ENCODE measurements at places on chromosomes 4 and X.

DNA sequence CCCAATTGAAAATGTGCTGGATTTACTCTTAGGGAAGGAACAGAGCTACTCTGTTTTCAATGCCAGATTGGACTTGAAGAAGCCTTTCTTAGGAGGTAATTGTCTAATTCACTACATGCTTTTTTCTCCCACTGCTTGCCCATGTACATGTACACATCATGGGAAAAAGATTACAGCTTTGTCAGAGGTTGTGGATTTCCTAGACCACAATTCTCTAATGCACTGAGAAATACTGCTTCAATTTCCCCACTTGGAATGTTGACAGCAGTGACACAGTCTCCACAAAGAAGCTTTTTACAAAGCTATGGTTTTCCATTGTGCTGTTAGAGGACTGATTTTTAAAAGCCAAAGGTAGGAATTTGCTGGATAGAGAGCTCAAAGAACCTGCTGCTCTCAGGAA is 19.5 kb downstream of the ZAR1 start:
- DNase-seq: no peak

- no peak for DNase-seq
These were observed 52.1 kb downstream of the VSIG4 start for GRCh38 chrX:65987811-65988210.

DNA sequence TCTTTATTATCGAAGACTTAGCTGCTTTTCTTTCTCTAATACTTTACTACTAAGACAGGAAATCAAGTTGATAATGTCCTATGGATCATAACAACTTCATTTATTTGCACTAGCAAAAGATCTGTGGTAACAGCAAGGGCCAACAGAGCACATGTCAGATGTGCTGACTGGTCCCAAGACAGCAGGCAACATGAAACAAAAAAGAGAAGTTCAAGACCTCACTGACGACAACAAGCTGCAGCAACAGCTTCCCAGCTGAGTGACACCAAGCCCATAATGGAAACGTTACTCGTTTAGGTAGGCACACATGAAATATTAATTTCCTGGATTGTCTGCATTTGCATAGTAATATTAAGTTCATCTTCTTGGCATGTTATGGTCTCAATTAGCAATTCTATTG is 126.9 kb downstream of the UNC5C start:
- no peak for DNase-seq

DNA sequence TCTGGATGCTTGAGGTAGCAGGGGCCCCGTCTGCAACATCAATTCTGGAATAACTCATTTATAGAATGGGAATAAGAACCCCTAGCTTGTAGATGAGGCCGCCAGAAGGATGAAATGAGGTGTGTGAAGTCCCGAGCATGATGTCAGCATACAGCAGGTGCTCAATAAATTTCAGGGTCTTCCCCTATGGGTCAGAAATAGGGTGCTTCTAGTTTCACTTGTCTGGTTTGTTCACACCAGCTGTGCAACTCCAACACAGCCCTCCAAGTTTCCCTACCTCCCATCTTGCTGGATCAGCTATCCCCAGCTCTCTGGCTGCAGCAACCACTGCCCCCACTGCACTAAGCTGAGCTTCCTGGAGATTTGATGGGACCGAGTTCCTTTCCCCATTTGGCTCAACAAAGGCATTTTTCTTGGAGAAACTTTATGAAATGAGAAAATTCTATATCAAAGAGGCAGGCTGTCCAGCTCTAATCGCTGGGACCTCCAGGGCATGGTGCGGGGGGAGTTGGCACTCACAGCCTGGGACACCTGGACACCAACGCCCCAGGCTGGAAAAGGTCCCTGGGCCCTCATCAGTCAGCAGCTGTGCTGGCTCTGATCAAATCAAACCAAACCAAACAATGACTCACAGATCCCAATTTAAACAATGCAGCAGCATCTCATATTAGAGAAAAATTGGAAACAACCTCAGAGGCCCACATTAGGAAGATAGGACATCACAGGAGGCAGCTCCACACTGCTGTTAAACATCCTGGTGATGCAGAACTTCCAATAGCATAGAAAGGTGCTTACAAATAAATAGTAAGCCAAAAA is 13.3 kb downstream of the SLC2A9 start:
- peak; percentile 57 for DNase-seq

DNA sequence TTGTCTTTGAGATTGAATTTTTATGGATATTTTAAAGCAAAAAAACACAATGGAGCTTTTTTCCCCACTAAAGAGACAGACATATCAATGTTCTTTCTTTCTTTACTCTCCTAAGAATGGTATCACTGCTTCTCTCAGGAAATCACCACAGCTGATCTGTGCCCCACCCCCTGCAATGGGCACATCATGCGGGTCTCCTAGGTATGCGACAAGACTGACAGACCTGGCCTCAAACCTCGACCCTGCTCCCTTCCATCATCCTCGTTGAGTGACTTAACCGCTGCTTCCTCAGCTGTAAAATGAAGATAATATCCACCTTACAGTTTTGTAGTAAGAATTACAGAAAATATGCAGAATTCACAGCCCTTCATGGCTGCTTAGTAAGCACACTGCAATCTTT is 58.3 kb downstream of the LEF1 start:
- no peak for DNase-seq

- no peak for DNase-seq
These were observed 435.2 kb upstream of the CTSO start for GRCh38 chr4:156388826-156389225.

GRCh38 chrX:110118530-110118929 is 115.6 kb downstream of the TMEM164 start:
- DNase-seq: no peak

- DNase-seq: no peak
These were observed 62.7 kb downstream of the LDB2 start for GRCh38 chr4:16835597-16836247.

- DNase-seq: peak; percentile 40
These were observed 155.5 kb downstream of the PDGFRA start for GRCh38 chr4:54384563-54384962.

- no peak for DNase-seq
These were observed 24.1 kb upstream of the OCIAD2 start for GRCh38 chr4:48930654-48931053.

- no peak for DNase-seq
These were observed 1014.8 kb downstream of the PCDH7 start for GRCh38 chr4:31735004-31735403.

- no peak for DNase-seq
These were observed 918 bp downstream of the IGSF1 start for GRCh38 chrX:131288188-131288587.

DNA sequence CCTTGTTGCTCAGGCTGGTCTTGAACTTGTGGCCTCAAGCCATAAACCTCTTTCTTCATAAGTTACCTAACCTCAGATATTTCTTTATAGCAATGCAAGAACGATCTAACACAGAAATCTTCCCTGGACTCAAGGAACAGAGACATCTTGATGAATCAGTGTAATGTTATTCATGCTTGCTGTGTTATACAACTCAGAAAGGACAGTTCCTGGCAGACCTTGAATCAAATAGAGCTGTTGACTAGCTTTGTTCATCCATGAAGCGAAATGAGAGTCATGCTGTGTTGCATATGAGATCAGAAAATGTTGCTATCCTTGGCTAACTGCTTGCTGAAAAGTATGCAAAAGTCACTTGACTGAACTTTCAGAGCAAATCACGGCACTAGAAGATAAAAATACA is 72.6 kb upstream of the ARHGAP24 start:
- DNase-seq: peak; percentile 97

DNA sequence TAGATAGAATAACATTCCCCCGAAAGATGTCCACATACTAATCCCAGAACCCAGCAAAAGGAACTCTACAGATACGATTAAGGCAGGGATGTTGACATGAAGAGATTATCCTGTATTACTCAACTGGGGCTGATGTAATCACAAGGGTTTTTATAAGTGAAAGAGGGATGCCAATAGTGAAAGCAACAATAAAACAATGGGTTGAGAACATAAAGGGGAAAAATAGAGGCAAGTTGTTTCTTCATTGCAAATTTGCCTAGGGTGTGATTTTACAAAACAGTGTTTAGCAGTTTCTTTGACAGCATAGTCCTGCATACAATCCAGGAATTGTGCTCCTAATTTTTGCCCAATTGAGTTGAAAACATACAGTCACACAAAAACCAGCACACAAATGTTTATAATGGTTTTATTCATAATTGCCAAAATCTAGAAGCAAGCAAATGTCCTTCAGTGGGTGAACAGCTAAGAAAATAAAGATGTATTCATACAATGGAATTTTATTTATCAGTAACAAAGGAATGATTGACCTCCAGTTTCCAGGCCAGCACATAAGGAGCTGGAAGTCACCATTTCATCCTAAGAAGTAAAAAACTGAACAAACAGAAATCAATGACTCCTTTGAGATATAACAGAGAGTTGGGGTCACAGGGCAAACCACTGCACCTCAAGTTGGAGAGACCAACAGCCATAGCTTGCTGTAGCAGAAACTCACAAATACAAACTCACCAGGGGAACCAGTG is 107.2 kb downstream of the CENPC start:
- peak; percentile 87 for DNase-seq

DNA sequence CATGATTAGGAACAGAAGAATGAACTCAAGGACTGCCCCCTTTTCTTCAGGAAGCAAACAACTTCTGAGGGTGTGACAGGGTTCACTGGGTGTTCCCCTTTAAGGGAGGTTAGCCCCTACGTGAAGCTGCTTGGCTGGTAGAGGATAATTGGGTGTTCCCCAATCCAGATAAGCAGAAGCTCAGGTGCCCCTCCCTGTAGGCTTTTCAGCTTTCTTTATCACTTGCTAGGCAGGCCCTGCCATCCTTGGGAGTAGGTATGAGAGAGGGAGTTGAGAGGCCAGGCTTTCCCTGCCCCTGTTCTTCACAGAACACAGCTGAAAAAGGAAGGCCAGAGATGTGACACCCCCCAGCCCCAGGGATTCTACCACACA is 44.2 kb downstream of the RTL9 start:
- peak; percentile 57 for DNase-seq

DNA sequence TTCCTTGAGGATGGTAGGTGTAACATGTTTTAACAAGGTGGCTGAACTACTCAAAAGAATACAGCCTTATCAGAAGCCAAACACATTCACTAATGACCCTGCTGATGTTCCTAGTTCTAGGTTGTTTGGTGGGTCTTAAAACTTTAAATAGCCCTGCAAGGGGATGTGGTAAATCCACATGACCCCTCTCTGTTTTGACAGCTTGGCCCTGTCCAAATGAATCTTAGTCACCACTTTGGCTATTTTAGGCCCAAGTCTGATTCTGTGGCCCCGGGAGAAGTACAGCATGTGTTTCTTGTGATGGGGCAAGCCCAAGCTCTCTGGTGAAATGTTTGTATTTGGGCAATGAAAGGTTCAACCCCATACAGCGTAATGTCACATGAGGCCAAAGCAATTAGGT is 54.5 kb upstream of the GPR34 start:
- peak; percentile 31 for DNase-seq

- peak; percentile 4 for DNase-seq
These were observed 31.7 kb downstream of the USP9X start for GRCh38 chrX:41116948-41117347.

DNA sequence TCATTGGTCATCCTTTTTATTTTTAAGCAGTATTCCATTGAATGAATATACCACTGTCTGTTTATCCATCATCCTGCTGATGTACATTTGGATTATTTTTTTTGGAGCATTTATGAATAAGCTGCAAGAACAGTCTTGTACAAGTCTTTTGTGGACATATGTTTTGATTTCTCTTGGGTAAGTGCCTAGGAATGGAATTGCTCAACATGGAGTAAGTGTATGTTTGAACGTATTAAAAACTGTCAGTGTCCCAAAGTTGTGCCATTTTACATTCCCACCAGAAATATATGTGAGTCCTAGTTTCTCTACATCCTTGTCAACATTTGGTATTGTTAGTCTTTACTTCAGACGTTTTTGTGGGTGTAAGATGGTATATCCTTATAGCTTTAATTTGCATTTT is 287.0 kb upstream of the POF1B start:
- DNase-seq: no peak

DNA sequence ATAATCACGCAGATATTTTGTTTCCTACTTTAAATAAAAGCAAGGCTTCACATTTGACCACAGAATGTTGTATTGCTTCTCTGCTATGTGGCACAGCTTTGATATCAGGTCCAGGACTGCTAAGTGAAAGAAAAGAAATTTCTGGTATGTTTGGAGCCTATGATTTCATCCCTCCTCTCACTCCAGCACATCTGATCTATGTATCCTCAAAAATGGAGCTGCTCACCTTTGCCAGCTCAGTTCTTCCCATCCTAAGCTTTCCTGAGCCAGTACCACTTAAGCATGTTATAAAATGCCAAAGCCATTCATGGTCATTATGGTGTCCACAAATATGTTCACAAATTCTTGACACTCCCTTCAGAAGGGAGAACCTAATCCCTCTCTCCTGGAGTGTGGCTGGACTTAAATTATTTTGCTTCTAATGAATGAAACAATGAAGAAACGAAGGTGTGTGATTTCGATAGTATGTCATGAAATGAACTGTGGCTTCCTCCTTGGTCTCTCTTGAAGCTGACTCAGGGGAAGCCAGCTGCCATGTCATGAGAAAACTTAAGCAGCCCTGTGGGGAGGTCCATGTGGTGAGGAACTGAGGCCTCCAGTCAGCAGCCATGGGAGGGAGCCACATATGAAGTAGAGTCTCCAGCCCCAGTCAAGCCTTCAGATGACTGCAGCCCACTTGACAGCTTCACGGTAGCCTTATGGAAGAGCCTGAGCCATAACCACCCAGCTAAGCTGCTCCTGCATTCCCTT is 207.7 kb downstream of the MGST2 start:
- DNase-seq: peak; percentile 39

- DNase-seq: no peak
These were observed 165.1 kb upstream of the RAI2 start for GRCh38 chrX:18026166-18026565.

DNA sequence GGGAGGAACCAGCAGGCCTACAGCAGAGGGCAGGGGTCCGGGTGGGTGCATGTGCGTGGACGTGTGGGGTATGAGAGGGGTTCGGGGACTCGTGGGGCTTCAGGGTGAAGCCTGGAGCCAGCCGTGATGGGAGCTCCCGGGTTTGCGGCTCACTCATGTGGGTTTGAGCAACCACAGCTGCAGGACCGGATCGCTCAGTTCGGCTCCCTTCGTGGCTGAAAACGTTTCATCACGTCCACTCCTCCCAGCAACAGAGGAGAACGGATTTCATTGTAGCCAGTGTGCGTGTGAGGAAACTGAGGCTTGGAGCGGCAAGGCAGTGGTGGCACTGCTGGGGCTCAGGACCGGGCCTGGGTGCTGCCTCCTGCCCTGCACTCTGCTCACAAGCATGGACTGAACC is 10.6 kb downstream of the BGN start:
- DNase-seq: no peak

- peak; percentile 16 for DNase-seq
These were observed 38.9 kb downstream of the STARD8 start for GRCh38 chrX:68686097-68686977.

- no peak for DNase-seq
These were observed 72.8 kb downstream of the GRXCR1 start for GRCh38 chr4:42965326-42965725.

DNA sequence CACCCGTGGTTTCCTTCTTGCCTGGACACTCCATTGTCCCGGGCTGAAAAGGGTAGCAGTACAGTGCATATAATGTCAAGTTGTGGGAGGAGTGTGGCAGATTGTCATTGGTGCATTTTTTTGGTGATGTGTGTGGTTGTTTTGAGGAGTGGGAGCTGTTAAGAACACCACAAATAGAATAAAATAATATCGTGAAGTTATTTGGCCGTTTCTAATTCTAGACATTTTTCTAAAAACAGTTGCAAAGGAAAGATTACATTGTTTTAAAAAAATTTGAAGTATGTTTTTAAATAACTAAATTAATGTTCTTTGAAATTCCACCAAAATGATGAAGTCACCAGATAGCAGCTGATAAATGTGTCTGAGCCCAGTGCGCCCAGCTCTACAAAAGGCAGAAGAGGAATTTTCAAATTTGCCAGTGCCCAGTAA is 1.3 kb downstream of the PKD2 start:
- peak; percentile 61 for DNase-seq
